ENCODE measurements at places on chromosomes 2 and 18.

DNA sequence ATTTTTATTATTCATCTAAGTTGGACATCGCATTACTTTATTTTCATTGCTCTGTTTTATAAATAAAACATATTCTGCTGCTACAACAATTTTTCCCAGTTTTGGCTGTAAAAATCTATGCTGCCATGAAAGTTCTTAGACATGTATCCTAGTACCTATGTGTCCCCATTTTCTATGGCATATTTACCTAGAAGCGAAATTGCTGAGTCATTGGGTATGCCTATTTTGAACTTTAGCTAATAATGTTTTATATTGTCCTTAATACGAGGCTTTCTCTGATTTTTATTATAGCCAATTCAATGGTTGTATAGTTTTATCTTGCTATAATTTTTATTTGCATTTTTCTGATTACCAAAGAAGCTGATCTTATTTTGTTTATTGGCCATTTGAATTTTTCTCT, 110.5 kb upstream of the DPP10 start:
- no peak for DNase-seq

GRCh38 chr2:44560941-44561340, 199.2 kb downstream of the CAMKMT start:
- DNase-seq = no peak

DNA sequence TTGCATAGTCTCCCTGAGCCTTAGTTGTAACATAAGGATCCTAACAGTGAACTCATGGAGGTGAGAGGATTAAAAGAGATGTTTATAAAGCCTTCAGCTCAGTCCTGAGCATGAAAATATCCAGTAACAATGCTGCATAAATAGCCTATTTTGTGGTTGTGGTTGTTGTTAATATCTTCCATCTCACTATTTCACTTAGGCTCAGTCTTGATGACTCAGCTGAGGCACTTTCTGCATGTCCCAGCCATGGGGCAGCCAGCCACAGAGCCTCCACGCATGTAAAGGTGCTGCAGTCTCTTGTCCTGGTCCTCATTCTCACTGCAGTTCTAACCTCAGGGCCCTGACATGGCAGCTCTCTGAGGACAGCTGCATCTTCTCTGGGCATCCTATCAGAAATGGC, 218.8 kb upstream of the PKDCC start:
- no peak for DNase-seq

DNA sequence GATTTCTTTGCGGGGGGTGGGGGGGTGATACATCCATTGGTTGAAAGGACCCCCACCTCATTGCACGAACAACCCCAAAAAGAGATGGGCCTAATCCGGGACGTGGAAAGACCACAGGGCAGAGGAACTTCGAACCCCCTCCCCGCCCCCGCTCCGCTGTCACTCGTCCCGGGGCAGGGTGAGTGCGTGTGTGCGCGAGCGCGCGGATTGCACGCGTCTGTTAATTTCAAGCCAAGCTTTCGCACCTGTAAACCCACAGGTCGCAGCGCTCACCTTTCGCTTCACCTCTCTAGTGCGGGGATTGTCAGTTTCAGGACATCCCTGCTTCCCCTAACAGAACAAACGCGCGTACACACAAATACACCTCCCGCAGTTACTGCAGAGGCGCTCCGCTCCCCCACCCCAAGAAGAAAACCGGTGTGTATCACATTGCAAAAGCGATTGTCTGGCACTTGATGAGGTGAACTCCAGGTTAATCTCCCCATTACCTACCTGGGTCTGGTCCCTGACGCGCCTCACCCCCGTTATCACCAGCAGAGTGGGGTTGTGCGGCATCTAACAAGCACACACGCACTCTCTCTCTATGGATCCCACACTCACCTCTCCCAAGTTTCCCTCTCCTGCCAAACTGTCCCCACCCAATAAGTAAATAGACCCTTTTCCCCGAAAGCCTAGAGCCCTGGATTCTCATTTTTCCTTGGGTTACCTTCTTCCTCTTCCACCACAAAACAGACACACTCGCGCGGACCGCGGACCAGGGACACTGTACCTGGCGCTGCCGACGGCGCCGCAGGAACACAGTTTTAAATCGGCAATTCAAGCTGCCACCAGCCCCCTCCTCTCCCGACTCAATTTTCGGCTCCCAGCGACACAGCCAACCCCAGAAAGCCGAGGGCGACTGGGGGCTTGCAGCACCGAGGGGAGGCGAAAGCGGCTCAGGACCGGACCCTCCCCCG, 1.0 kb downstream of the CYP26B1 start:
- peak; percentile 54 for DNase-seq

- no peak for DNase-seq
Measured at GRCh38 chr2:68548396-68548795, 81.0 kb downstream of the APLF start.

DNA sequence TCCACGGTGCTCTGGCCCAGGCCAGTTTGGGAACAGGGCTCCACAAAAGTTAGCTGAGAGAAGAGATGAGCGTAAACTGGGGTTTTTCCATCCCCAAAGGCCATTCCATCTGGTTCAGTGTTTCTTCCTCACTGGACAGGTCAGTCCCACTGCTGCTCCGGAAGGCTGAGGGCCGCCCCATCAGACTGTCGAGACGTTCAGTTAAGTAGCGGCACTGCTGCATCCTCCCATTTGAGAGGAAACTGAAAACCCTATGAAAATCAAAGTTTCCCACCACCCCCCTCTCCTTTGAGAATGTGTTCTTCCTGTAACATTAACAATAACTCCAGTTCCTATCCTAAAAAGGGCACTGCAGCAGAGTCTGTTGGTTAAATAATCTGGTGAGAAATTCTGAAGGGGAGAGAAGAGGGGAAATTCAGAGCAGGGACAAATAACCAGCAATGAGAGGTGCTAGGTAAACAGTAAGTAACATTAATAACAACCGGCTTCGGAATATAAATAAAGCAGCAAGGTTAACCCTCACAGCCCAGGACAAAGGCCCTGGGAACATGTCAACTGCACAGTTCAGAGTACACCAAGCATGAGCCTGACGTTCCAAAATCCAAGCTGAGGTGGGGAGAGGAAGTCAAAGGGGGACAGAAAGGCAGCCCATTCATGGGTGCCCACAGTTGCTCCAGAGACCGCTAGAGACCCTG, 55.4 kb downstream of the UXS1 start:
- DNase-seq = no peak

All from GM20000 (cell line).